Left lung (tissue), 14 donors: ENCODE measurements at places on chromosomes 3 and 15. TPM values are rescaled to one million over a fixed set of nuclear protein-coding genes. Genes with fewer than 3 reads are reported as not detected.

DNA sequence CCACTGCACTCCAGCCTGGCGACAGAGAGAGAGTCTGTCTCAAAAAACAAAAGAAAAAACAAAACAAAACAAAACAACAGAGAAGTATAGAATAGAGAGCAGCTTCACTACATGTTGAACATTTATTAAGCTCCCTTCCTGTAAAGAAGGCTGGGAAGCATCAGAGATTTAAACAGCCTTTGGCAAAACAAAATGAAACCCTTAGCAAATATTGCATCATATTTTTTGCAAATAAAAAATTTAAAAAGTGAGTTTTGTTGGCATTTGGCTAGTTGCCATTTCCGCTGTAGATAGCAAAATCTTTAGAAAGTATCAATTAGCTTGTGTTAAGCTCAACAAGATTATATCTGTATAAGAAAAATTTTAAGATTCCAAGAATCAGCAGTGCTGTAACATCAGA is 151.2 kb downstream of the SERPINI1 start:
- no peak overlapping the region for H3K27ac ChIP-seq
- peaks cover 7% of the 10 kb centered on the region for H3K4me1 ChIP-seq
- DNase-seq, result no peak
- no peak overlapping the region for H3K4me3 ChIP-seq

DNA sequence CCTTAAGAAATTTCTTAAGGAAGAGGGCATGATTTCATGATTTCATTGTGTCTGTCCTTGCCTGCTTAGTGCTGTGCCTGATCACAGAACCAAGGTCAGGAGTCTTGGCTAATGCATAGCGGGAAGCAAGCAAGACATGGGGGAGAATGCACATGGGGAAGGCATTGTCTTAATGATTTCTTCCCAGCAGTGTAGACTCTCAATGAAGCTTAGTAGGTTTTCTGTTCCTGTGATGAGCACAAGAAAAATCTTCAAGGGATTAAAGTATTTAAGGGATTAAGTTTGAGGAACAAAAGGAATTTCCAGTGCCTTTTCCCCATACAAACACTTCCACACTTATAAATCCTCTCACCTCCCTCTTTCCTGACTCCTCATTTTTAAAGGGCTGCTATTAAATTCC is 46.9 kb upstream of the SEMA6D start:
- H3K4me1 ChIP-seq, result no peaks in the 10 kb centered on the region
- DNase-seq, result no peak
- no peak overlapping the region for H3K4me3 ChIP-seq
- no peak overlapping the region for H3K27ac ChIP-seq

DNA sequence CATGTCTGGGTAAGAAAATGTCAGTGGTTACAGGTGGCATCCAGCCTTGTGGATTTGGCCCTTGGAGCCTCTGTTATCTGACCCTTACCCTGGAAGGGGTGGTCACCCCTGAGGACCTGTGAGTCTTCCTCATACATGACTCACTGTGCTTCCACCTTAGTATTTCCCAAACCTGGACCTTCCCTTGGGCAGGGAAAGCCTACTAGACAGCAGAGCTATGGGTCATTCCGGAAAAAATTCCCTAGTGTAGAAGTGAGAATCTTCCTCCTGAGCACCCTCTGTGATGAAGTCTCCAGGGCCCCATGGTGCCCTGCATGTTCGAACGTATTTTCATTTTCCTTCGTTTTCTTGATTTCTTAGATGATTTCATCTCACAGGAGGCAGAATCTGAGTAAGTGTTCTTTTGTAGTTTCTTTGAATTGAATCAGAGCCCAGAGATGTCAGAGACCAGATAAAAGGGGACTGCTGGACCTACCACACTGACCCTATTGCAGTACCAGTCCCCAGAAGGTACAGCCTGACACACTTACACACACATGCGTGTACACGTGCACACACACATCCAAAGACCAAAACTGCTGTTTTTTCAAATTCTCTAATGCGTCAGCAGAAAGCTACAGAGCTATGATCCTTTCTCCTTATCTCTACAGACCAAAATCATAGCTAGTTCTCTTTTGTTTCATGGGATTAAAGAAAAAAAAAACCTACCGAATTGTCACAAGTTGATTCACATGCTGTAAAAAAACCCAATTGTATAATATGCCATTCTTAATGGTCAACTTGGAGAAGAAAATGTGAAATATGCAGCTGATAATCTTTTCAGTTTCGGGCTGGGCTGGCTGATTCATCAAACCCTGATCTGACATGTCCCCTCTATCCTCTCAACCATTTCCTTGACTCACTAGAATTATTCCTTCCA is 50.5 kb upstream of the ARHGEF3 start:
- no peak overlapping the region for H3K27ac ChIP-seq
- H3K36me3 ChIP-seq, result no peaks in the 10 kb centered on the region
- no peak overlapping the region for H3K4me3 ChIP-seq
- H3K4me1 ChIP-seq, result no peaks in the 10 kb centered on the region
- H3K27me3 ChIP-seq, result no peaks in the 10 kb centered on the region
- DNase-seq, result no peak

DNA sequence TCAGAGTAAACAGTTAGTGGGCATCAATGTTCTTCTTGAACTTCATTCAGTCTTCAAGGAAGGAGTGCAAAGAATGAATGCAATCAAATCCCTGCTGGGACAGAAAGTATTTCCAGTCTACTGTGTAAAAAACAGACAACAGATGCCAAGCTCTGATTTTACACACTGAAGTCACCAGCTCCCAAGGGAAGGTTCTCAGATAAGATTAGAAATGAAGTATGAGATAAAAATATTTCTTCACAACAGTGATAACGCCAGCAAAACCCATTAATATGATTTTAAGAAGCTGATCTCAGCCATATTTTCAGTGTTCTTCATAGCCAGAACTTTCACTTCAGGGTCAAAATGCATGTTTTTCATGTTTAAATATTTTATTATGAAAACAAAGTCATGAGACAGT is 265.6 kb downstream of the CTNNB1 start:
- no peak for DNase-seq
- no peak overlapping the region for H3K27ac ChIP-seq
- H3K27me3 ChIP-seq, result no peaks in the 10 kb centered on the region

GRCh38 chr15:55279746-55280351 is 9.8 kb downstream of the RAB27A start:
- H3K4me1 ChIP-seq, result peaks cover 98% of the 10 kb centered on the region
- no peak overlapping the region for H3K4me3 ChIP-seq
- no peaks in the 10 kb centered on the region for H3K36me3 ChIP-seq
- H3K27ac ChIP-seq, result peak overlapping the region; percentile 82
- no peak for DNase-seq

DNA sequence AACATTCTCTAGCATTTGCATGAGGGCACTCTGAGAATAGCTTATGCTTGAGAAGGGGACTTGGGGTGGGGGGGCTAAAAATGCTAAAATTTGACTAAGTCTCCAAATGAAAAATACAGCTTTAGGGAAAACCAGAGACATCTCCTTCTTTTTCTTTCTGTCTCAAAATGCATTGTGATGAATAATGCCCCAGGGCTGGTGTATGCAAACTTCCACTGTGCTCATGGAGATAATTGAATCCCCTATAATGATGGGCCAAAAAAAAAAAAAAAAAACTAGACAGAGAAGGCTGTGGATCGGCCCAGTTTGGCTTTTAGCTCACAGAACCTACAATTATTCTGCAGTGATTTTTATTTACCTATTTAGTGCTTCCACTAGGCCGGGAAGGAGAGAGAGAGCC is 147.9 kb upstream of the RORA start:
- no peak for DNase-seq
- no peaks in the 10 kb centered on the region for H3K4me1 ChIP-seq
- no peak overlapping the region for H3K27ac ChIP-seq
- no peaks in the 10 kb centered on the region for H3K36me3 ChIP-seq
- no peak overlapping the region for H3K4me3 ChIP-seq

GRCh38 chr3:43582866-43583265 is 38.9 kb downstream of the ANO10 start:
- H3K36me3 ChIP-seq, result no peaks in the 10 kb centered on the region
- no peak overlapping the region for H3K27ac ChIP-seq
- no peaks in the 10 kb centered on the region for H3K27me3 ChIP-seq
- no peak for DNase-seq
- H3K4me1 ChIP-seq, result no peaks in the 10 kb centered on the region
- no peak overlapping the region for H3K4me3 ChIP-seq

DNA sequence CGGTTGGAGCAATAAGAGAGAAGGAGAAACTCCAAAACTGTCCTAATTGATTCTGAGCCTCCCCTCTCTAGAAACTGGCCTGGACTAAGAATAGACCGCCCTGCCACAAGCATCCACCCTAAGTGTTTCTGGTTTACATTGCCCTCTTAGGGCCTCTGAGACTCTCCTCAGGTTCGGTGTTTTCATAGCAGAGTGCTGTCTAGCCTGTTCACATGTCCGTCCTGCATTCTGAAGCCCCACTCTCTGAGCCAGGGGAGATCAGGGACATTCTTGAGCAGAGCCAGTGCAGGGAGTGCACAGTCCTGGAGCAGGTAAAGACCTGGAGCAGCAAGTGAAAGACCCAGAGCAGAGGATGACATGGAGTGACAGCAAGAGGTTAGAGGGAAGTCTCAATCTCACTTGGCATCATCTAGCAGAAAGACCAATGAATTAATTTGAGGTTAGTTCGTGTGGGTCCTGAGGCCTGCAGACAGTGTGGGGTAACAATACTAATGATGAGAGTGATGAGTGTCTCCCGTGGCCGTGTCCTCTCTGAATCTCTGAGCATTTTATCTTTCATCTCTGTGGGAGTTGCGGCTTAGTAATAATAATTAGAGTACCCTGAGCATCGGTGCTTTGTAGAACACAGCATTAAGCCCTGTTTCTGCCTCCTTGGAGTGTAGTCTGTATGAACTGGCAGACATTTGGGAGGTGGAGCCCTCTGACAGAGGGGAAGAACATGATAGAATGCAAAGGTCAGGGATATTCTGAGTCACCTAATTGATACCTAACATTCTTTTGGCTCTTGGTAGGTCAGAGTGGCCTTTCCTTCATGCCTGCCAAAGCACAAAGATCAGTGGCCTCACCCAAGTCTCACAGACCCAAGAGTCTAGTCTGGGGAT is 24.6 kb downstream of the MAPKBP1 start:
- H3K4me3 ChIP-seq, result no peak overlapping the region
- H3K27me3 ChIP-seq, result no peaks in the 10 kb centered on the region
- no peak for DNase-seq
- no peak overlapping the region for H3K27ac ChIP-seq
- H3K4me1 ChIP-seq, result peaks cover 8% of the 10 kb centered on the region
- no peaks in the 10 kb centered on the region for H3K36me3 ChIP-seq

DNA sequence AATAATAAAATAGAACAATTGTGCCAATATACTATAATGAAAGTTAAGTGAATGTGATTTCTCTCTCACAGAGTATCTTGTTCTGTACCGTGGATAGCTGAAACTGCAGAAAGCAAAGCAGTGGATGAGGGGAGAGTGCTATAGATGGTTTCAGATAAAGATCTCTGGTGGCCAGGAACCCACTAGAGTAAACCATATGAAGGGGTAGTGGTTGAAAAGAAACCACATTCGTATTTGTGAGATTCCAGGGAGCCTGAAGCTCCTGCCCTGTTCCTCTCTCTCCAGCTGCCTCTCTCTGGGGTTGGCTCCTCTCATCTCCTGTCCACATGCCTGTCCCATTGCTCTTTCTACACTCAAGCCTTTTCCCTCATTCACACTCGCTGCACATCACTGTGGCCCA is 8.9 kb downstream of the ABHD17C start:
- no peak overlapping the region for H3K4me3 ChIP-seq
- DNase-seq, result no peak
- H3K36me3 ChIP-seq, result no peaks in the 10 kb centered on the region
- no peaks in the 10 kb centered on the region for H3K27me3 ChIP-seq
- peaks cover 70% of the 10 kb centered on the region for H3K4me1 ChIP-seq

ZSCAN29 gene
- total RNA-seq, result 19.9 TPM

LRRC49 gene
- 5.1 TPM for total RNA-seq
